ENCODE measurements at places on chromosomes 11 and 22. TPM values are rescaled to one million over a fixed set of nuclear protein-coding genes. Genes with fewer than 3 reads are reported as not detected.

The MCHR1 gene
- not detected for total RNA-seq

The NPAS4 gene
- total RNA-seq = not detected

- no peaks in the 10 kb centered on the region for H3K36me3 ChIP-seq
- no peak overlapping the region for H3K4me3 ChIP-seq
- H3K27ac ChIP-seq = no peak overlapping the region
- no peaks in the 10 kb centered on the region for H3K4me1 ChIP-seq
- H3K27me3 ChIP-seq = no peaks in the 10 kb centered on the region
- DNase-seq = no peak
These were observed 315.5 kb downstream of the FAT3 start for GRCh38 chr11:92540096-92540495.

GRCh38 chr22:33699176-33699575 lies 221.1 kb downstream of the LARGE1 start:
- peaks cover 10% of the 10 kb centered on the region for H3K36me3 ChIP-seq
- H3K27ac ChIP-seq = no peak overlapping the region
- no peak for DNase-seq
- H3K4me1 ChIP-seq = no peaks in the 10 kb centered on the region

The ALDH3B1 gene
- 22.3 TPM for total RNA-seq

DNA sequence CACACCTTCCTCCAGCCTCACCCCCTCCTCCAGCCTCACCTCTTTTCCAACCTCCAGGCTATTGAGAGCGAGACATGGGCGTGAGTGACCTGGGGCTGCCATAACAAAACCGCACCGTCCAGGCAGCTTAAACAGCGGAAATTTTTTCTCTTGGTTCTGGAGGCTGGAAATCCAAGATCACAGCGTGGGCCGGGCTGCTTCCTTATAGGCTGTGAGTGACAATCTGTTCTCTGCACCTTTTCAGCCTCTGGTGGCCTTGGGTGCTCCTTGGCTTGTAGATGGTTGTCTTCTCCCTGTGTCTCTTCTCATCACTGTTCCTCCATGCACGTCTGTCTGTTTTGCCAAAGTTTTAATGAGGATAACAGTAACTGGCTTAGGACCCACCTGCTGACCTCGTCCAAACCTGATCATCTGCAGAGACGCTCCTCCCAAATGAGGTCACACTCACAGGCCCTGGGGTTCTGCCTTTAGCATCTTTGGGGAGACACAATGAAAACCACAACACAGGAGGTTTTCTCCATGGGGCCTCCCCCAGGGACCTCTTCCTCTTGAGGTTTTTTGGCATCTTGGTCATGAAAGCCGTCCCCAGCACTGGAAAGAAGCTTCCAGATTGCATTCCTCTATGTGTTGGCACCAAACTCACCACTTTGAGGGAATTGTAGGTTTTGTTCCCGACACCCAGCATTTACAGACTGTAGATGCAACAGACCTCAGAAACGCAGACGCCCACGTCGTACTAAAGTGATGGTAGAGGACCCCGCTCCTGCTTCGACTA lies 878.1 kb downstream of the BRD1 start:
- H3K36me3 ChIP-seq = no peaks in the 10 kb centered on the region
- H3K4me1 ChIP-seq = no peaks in the 10 kb centered on the region
- no peak overlapping the region for H3K4me3 ChIP-seq
- no peaks in the 10 kb centered on the region for H3K27me3 ChIP-seq
- no peak for DNase-seq

- peaks cover 48% of the 10 kb centered on the region for H3K4me1 ChIP-seq
- peak overlapping the region; percentile 95 for H3K4me3 ChIP-seq
- no peaks in the 10 kb centered on the region for H3K27me3 ChIP-seq
- peaks cover 47% of the 10 kb centered on the region for H3K36me3 ChIP-seq
- H3K27ac ChIP-seq = peak overlapping the region; percentile 98
- DNase-seq = peak; percentile 25
These were observed 2.0 kb downstream of the RIC8A start for GRCh38 chr11:209275-210121.

DNA sequence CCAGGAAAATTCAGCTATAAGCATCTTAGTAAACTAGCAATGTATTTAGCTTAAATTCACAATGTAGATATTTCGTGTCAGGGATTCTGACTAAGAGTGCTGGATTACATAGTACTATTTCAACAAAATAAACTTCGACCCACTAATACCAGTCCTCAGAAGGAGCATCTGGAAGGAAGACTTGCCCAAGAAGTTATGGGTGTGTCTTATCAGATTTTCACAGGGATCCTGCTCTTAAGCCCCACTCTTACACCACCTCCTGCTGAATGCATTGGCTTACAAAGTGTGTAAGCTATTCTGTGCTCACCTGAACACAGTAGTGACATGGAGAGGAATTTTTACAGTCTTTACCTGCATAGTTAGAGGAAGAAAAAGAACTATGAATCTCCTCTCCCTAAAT lies 35.4 kb upstream of the ANO5 start:
- H3K27me3 ChIP-seq = no peaks in the 10 kb centered on the region
- DNase-seq = no peak
- H3K27ac ChIP-seq = no peak overlapping the region
- H3K4me3 ChIP-seq = no peak overlapping the region
- H3K4me1 ChIP-seq = no peaks in the 10 kb centered on the region

DNA sequence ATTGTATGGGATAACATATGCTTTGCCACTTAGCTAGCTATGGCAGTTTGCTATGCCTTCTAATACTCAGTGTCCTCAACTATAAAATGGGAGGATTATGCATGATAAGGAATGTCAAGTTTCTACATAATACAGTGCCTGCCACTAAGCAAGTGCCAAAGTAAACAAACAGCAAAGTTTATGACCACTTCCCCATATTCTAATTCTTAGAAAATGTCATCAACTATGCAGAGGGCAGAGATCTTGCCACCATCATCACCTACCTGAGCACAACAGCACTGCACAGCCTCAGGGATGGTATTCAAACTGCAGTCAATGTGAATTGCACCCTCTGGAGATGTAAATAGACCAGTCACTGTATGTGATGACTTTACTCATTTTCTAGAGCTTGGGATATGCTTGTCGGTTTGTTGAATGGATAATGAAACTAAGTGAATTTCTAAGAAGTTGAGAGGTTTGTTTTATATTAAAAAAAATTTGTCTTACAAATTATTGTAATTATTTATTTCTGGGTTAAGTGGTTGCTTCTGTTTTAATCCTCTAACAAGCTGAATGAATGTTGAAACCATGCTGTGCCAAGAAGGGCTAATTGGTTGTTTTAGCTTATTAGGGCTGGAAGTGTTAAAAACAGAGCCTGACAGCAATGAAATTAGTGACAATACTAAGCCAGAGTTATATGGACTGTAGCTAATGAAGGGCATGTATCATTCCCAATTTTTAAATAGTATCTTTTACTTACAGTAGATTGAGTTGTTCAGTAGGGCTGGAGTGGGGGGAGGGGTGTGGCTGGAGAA lies 398.4 kb downstream of the CNTN5 start:
- DNase-seq = no peak
- no peak overlapping the region for H3K27ac ChIP-seq
- H3K4me1 ChIP-seq = no peaks in the 10 kb centered on the region
- no peak overlapping the region for H3K4me3 ChIP-seq
- no peaks in the 10 kb centered on the region for H3K36me3 ChIP-seq

DNA sequence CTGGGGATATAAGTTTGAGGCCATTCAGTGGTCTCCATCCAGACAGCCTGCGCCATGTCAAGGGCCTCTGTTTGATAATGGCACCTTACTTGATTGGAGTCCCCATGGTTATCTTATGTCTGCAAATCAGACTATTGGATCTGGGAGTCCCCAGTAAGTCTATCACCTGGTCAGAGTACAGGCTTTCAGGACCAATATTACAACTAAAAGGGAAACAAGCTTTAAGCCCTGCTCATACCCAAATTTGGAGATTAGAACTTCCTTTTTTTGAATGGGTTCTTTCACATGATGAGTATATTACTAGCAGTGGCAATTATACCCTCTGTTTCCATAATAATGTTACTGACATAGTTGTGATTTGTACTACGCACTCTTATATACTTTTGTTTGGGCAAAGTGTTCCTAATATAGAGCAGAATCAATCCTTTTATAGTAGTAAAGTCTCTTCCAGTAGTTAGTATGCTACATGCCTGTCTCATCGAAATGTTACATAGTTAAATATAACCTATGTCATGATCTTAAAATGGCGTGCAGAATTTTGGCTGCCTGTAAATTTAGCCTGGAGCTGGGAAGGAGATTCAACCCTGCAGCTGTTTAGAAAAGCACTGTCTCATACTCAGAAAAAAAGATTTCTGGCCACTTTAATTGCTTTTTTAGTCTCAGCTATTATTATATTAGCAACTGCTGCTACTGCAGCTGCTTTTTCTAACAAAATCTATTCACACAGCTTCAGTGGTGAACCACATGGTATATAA lies 4.9 kb downstream of the MS4A15 start:
- no peaks in the 10 kb centered on the region for H3K4me1 ChIP-seq
- no peak for DNase-seq

DNA sequence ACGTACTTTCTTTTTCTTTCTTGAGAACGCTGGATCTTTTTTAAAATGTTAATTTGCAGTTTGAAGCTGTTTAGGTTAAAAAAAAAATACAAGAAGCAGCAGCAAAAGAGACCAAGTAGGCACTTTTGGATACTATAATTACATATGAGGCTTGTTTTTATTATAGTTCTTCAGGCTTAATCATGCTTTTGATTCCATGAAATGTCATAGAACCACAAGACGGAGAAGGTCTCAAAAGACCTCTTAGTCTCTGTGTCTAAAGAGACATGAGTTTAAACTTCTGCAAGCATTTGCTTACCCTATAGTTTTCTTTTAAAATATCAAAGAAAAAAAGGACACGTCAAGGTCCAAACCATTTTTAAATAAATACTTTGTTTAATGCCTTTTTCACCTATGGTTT lies 18.8 kb upstream of the MMP20 start:
- DNase-seq = no peak

DNA sequence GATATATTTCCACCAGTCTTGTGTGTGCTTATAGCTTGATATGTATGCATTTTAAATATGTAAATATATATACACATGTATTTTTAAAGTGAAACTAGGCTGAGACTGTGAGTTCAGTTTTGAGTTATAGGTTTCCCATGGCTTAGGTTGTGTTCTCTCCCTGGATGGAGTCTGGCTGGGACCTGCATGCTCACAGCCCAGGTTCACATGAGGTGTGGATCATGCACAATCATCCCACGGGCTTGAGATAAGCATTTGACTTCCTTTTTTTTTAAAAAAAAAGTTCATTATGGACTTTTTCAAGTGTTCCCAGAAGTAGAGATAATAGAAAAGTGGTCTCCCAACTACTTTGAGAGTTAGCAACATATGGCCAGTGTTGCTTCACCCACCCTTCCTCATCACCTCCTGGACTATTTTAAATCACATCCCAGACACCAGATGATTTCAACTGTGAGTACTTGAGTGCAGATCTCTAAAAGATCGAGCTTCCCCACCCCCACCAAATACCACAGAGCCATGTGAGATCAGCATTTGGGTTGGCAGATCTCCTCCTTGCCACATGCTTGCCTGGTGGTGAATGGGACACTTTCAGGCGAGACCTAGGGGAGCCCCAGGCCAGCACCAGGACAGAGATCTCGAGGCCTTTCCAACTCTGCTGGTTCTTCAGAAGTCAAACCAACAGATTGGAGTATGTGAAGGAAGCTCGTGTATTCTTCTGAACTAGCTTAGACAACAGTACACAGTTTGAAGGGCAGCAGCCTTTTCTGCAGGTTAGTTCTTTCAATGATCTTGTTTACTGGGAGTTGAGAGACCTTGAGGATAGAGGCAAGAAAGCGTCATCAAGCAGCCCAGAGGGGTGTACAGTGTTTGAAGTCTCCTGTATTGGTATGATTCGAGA lies 15.9 kb downstream of the MED15 start:
- H3K36me3 ChIP-seq = peaks cover 20% of the 10 kb centered on the region
- peaks cover 17% of the 10 kb centered on the region for H3K4me1 ChIP-seq
- H3K27me3 ChIP-seq = no peaks in the 10 kb centered on the region
- H3K4me3 ChIP-seq = no peak overlapping the region
- H3K27ac ChIP-seq = no peak overlapping the region

The NXPE1 gene
- total RNA-seq = not detected

The GTSE1 gene
- 2.6 TPM for total RNA-seq

DNA sequence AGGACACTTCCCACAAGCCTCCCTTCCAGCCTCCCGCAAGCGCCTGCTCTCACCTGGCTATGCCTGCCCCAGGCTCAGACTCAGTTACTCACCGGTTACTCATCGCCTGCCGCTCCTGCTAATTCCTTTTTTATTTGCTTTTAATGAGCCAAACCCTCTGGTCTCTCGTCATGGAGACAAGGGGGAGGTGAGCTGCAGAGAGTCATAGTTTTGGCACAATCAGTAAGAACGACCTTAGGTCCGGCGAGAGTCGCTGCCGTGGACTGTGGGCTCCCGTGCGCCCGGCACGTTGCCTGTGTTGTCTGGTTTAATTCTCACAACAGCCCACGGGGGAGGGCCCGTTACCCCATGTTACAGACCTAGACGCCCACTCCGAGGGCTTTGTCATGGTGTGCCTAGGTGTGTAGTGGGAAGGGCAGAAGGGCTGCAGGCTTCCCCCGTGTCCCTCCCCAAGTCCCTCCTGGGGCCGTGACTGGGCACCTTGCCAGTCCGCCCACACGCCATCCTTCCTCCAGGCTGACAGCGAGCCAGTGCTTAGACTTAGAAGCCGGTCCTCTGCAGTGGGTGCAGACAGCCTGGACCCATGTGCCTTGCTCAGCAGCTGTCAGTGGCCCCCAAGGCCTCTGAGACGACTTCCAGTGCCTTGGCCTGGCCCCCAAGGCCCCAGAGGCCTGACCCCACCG lies 42.2 kb downstream of the WNT7B start:
- peak; percentile 65 for DNase-seq
- H3K27ac ChIP-seq = peak overlapping the region; percentile 46
- H3K36me3 ChIP-seq = no peaks in the 10 kb centered on the region
- no peak overlapping the region for H3K4me3 ChIP-seq
- H3K27me3 ChIP-seq = peaks cover 25% of the 10 kb centered on the region

- H3K27me3 ChIP-seq = no peaks in the 10 kb centered on the region
- H3K4me1 ChIP-seq = peaks cover 2% of the 10 kb centered on the region
- H3K36me3 ChIP-seq = no peaks in the 10 kb centered on the region
These were observed 261.4 kb upstream of the POU2AF2 start for GRCh38 chr11:110984147-110984546.

- H3K27me3 ChIP-seq = no peaks in the 10 kb centered on the region
- H3K4me1 ChIP-seq = peaks cover 54% of the 10 kb centered on the region
- H3K4me3 ChIP-seq = no peak overlapping the region
- no peak overlapping the region for H3K27ac ChIP-seq
- no peak for DNase-seq
- no peaks in the 10 kb centered on the region for H3K36me3 ChIP-seq
These were observed 123.5 kb upstream of the APOA1 start for GRCh38 chr11:116960930-116961329.
